ENCODE measurements at places on chromosomes 5 and 9.

- no peak for ATAC-seq
These were observed 17.0 kb downstream of the NOTCH1 start for GRCh38 chr9:136528716-136529341.

DNA sequence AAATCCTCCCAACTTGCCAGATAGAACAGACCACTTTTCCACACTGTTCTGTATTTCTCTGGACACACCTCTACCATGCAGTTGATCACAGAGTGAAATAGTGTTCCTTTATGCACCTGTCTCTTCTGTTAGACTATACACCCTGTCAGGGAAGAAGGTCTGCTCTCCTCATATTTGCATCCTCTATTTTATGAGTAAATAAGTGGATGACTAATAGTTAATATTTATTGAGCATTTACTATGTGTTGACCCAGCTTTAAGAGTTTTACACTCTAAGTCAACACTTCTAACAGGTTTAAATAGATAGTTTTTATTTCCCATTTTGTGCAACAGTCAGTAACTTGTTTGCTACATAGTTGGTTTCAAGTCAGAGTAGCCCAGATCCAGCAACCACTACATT lies 452.8 kb upstream of the MPDZ start:
- no peak for ATAC-seq

- no peak for ATAC-seq
These were observed 211.8 kb downstream of the GRIA1 start for GRCh38 chr5:153702265-153702664.

GRCh38 chr9:106880081-106880480 lies 17.1 kb downstream of the ZNF462 start:
- ATAC-seq = no peak

DNA sequence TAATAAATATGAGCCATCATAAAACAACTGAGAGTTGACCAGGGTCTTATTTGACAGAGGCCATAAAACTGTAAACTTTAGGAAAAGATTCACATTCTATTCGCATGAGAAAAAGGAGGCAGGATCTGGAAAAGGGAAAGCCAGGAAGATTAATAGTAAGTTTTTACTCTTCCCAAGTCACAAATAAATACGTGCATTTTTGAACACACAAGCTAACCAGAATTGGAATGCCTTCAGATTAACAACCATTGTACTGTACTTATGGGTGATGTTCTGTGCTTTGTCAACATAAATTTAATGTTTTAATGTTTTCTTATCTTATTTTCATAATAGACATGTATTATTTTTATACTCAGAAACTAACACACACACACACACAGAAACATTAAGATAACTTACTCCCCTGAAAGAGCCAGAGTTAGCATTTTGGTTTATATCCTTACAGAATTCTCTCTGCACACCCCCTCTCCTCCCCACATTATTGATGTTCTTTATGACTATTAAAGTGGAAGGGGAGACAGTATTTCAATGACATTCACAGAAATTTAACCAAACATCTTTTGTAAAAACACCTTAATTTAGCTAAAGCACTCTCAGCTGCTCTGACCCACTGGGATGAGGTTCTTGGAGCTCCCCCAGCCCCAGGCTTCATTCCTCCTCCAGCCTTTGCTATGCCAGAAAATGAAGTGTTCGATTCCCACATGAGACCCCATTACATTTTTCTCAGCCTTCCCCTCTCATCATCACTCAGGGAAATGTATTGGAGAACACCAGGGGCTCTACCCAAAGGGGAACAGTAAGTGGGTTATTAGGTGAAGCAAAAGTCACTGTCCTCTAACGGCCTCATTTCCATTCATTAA lies 155.5 kb downstream of the ESM1 start:
- no peak for ATAC-seq

DNA sequence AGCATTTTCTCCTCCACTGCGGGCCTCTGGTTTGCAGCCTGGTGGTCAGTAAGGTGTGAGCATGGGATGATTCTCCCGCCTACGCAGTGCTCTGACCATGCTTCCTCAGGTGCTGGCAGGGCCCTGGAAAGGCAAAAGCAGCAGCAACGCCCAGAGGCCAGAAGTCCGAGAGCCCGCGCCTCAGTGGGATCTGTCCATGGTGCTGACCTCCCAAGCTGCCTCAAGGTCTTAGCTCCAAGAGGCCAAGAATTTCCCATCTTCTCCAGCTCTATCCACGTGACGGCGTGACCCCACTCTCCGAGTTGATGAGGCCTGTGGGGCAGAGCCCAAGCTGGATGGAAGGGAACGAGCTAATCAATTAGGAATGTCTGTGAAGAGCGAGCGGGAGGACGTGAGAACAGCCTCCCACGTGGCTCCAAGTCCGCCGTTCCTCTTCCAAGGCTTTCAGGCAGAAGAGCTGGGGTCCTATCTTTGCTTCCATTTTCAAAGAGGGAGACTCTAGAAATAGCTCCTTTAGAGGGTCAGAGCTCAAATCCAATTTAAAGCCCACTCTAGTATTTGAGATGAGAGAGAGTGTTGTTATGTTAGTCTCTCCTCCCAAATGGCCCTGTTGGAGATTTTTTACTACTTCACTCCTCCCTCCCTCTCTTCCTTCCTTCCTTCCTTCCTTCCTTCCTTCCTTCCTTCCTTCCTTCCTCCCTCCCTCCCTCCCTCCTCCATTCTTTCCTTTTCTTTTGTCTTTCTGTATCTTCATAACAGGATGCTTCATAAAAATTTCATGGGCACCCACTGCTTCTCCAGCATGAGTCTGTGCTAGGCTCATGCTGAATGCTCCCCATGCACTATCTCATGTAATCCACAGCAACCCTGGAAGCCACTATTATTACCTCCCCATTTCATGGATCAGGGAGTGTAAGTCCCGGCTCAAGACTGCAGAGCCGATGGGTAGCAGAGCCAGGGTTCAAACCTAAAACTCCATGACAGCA lies 69.3 kb downstream of the OLFM1 start:
- no peak for ATAC-seq

DNA sequence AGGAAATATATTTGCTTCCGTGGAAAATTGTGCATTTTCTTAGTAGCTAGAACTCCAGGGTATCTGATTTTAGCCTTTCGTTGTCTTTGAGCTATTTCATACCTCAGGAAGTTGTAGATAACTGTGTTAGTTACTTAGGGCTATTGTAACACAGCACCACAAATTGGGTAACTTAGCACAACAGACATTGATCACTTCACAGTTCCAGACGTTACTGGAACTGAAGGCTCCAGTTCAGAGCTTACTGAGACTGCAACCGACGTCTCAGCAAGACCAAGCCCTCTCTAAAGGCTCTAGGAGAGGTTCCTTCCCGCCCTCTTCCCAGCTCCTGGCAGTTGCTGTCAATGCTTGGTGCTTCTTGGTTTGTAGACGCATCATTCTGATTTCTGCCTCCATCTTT lies 17.7 kb upstream of the ANKRD33B start:
- ATAC-seq = no peak

DNA sequence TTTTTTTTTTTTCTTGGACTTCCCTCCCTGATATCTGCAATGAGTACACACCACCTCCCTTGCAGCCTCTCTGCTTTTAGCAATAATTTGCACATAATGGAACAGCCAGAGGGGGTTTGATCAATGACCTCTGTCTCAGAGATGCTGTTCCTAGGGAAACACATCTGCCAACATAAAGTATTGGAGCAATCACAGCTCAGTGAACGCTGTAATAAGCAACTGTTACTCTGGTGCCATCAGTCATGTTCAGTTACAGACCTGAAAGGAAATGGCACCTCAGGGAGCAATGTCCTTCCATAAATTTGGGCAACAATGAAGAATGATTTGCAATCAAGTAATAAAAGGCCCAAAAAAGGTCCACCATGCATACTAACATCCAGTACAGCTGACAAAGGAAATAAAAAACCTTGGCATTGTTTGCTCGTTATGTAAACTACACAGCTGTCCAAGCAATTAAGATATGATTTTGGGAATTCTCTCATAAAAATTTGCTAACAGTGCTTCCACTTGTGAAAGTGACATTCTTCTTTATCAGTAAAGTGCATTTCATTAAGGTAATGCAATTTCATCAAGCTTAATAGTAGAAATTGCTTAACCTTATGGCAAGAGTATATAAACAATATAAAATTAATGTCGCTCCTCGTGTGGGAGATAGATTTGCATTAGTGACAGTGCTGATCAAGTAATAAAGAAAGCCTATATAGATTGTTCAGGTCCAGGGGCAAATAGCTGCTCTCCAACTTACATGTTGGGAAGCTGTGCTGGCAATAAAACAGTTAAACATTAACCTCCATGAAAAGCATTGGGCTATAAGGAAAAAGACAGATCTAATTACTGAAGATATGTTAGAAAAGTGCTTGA lies 167.8 kb downstream of the RASEF start:
- ATAC-seq = no peak

GRCh38 chr5:2172471-2172870 lies 289.7 kb upstream of the IRX4 start:
- ATAC-seq = no peak

DNA sequence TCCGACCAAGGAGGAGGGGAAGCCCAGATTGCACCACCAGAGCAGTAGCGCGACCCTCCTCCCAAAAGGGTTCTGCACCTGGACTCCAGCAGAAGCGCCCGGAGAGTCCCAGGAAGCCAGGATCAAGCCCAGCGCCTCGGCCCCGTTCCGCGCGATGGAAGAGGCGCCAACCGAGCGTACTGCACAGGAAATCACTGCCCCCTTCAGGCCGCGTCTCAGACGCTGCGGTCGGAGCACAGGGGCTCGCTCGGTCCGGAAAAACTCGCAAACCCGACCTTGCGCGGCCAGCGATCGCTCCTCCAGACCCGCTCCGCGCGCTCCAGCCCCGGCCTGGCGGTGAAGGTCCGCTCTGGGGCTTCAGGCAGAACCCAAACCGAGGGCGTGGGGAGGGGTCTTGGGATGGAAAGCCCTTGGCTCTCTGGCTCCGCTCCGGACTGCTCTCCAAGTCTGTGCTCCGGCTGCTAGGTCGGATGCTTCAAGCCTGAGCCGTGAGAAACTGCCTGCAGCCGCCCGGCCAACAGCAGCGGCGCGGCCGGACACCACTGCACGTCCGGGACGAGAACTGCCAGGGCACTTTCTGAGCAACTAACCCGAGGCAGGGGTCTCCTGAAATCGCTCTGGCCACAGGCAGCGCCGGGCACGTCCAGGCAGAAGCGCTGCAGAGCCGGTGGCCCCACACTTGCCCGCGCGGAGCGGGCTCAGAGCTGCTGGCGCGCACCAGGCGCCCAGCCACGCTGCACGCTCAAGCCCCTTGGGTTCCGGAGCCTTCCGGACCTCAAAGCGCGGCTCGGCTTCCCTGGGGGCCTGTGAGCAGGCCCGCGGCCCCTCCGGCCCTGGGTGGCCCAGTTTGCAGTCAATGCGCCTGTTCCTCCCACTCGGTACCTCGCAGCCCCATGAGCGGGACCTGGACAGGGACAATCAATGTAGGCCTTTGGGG lies 1.3 kb downstream of the GABBR2 start:
- no peak for ATAC-seq

- no peak for ATAC-seq
These were observed 78.1 kb upstream of the CDK20 start for GRCh38 chr9:88052321-88052965.

GRCh38 chr5:167921796-167922195 lies 369.6 kb upstream of the WWC1 start:
- no peak for ATAC-seq

DNA sequence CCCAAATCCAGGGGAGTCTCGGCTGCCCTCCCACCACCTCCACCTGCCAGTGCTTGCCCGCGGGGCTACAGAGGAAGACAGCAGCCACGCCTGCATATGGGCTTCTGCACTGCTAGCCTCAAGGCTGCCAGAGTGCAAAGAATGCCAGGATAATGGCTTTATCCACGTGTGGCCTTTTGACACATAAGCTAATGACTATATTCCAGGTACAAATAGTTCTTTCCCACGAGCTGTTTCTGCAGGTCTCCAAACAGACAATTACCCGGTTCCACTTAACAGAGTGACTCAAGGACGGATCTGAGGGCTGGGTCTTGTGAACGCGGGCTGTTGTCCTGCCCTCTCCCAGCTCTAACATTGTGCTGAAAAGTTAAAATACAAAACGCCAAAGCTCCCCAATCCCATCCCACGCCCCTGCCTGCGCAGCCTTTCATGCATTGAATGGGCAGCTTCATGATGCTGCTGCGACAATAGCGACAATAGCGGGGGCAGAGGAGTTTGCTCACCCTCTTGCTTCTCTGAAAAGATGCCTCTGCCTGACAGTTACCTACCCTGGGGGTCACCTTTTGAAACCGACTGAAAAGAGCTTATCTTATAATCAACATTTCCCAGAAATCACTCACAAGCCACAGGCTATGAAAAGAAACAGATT lies 39.1 kb upstream of the MSH3 start:
- no peak for ATAC-seq

- ATAC-seq = no peak
These were observed 9.3 kb upstream of the GBGT1 start for GRCh38 chr9:133173056-133173455.

- no peak for ATAC-seq
These were observed 9.6 kb downstream of the SEC61B start for GRCh38 chr9:99231711-99232110.

DNA sequence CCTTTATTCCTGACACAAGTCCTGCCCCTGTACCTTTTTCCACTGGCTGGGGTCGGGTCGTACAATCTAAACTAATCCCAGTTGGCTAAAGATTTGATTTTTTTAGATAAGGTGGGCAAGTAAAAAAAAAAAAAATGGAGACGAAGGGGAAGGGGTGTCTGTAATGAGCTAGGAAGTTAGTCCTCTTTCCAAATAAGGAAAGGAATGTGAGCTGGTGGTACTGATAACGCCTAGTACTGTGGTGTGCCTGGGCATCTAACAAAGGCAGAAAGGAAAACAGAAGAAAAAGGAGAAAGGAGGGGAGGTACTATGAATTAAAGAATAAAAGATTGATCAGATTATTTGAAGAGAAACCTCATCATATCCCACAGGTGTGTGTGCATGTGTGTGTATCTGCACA lies 21.3 kb downstream of the PRDM9 start:
- no peak for ATAC-seq

GRCh38 chr5:144369006-144369405 lies 198.3 kb downstream of the KCTD16 start:
- ATAC-seq = no peak

GRCh38 chr9:130995086-130996011 lies 13.6 kb upstream of the LAMC3 start:
- no peak for ATAC-seq

GRCh38 chr5:43110606-43111170 lies 10.0 kb upstream of the ZNF131 start:
- peak; percentile 46 for ATAC-seq

DNA sequence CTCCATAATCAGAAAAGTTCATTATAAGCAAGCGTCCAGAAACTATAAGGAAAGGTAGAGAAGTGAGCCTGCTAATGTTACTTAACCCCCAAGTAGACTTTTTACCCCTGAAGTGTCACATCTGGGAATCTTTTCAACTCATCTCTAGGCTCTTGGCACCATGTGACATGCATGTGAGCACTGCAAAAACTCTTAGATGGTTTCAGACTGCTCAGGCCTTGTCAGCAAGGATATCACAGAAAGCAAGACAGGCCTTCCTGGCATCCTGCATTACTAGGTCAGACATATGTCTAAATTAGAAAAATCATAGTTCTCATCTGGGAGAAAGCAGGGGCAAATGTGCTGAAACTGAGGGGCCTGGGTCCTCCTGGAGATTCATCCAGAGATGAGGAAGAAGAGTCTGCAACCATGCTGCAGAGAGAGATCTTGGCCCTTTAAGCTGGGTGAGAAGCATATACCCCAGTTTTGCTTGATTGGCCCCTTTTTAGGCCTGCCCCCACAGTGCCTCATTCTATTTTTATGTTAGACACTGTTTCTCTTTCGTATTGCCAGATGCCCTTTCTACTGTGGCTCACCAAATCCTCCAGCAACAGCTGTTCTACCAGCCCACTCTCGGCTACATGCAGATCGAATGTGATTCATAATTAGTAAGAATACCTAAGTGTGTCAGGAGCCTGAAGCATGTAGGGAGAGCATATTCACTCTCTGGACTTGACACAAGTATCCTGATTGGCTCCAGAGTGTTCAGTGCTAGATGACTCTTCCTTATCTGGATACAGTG lies 19.0 kb downstream of the TMEM8B start:
- peak; percentile 94 for ATAC-seq

Measured in activated CD4-positive, CD25-positive, alpha-beta regulatory T cell treated with anti-CD3 and anti-CD28 coated beads, Interleukin-2, amount 50 U/mL, for 24 hours (primary cell).